Stimulated activated CD4-positive, alpha-beta T cell treated with anti-CD3 and anti-CD28 coated beads, TNF-alpha, amount 100 ng/mL, for 1 hour (primary cell): ENCODE measurements at places on chromosomes 1 and 21.
A peak's percentile ranks its signal among the peaks of the same experiment; 100 is the strongest.

GRCh38 chr1:10787286-10787685 is 9.2 kb downstream of the CASZ1 start:
- DNase-seq: no peak

GRCh38 chr1:2279210-2279639 is 51.1 kb downstream of the SKI start:
- no peak for DNase-seq

- no peak for DNase-seq
These were observed 104.4 kb downstream of the PTPN14 start for GRCh38 chr1:214446772-214447556.

DNA sequence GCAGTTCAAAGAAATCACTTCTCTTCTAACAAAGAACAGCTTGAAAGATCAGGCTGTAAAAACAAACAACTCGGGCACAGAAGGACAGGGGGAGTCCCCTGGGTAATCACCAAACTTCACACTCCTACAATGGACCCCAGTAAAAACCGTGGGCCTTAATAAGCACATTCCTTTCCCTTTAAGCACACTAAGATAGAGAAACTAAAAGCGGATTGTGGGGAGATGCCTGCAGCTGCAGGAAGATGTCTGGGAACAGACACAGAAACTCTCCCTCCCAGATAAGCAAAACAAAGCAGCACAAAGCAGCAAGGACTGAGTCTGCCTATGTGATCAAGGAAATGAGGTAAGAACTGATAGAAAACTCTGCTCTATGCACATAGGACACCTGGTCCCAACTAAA is 37.6 kb upstream of the CTBS start:
- DNase-seq: no peak

DNA sequence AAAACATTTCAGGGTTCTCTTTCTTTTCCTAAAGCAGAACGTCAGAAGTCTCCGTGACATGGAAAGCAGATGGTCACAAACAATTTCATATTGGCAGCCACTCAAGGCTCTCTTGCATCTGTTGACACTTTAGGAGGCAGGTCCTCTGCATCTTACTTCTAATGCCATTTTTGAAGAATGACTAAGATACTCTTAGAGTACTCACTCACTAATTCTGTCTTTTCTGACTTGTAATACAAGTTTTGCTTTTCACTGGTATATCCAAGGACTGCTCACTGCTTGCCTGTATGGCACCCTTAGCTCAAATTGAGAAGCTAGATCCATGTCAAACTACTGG is 68.3 kb downstream of the PRRX1 start:
- DNase-seq: no peak

DNA sequence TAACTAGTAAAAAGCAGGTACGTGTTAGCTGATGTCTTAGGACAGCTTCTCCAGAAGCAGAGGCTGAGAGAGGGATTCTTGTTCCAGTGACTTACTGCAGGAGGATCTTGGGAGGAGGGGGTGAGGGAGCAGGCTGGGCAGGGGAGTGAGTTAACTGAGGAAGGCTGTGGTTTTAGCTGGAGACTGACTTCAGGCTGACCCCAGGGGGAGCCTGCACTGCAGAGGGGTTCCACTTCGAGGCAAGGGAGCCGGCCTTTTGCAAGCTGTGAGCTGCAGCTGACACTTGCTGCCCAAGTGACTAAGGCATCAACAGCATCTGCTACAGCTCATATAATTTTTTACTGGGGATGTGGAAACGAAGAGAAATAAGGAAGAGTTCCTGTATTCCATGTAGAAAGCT is 50.4 kb upstream of the SOD1 start:
- DNase-seq: no peak

- peak; percentile 15 for DNase-seq
These were observed 590 bp downstream of the CNN3 start for GRCh38 chr1:94926126-94926914.

DNA sequence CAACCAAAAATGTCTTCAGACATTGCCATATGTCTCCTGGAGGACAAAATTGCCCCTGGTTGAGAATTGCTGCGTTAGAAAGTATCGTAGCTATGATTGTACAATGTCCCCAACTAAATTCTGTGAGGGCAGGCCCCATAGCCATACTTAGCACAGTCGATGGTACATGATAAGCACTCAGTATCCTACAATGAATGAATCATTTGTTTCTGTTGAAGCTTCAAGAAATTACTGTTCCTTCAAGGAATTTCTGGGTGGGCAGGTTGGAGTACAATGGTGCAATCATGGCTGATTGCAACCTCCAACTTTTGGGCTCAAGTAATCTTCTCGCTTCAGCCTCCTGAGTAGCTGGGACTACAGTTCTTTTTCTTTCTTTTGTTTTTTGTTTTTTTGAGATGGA is 4.7 kb downstream of the CAP1 start:
- no peak for DNase-seq

DNA sequence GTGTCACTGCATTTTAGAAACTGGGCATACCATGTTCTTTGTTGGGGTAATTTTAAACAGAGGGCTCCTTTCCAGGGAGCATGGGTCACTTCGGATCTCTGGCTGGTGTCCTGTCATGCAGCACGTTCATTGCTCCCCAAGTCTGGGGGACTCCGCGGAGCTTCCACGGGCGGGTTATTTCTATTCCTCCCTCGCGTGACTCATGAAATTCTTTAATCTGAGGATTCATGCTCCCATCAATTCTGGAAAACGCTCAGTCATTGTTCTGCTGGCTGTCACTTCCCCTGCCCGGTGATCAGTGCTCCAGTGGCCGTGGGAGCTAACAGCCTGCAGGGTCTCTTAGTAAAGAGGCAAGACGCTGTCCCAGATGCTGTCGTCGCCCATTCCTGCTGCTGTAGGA is 28.1 kb downstream of the CFAP74 start:
- no peak for DNase-seq

DNA sequence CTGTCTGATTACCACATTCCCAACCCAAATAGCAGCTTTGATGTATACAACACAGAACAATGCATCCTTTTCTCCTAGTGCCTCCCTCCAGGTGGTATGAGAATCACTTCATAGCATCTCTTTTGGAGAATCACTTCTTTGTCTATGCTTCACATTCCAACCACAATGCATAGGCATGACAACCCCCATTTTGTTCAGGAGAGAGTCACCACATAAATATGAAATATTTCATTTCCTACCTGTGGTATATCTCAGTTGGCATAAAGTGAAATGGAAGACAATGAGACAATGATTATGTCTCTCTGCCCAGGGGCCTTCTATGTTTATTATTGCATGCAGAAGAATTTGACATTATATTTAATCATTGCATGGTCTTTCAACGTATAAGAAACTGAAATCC is 112.2 kb downstream of the BRINP2 start:
- no peak for DNase-seq

DNA sequence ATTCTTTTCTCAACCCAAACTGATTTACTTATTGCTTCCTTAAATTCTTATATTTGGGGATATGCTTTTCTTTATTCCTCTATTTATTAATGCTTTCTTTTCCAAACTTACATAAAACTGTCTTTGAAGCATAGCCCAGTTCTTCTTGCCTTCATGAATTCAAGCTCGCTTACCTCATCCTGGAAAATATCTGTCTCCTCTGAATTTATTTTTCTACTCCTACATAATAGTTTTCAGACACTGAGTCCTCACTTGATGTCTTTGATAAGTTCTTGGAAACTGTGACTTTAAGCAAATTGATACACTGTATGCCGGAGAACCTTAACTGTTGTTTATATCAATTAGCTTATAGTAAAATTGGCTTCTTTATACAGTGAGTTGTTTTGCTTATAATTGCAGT is 93.8 kb downstream of the ZFYVE9 start:
- DNase-seq: no peak

- DNase-seq: no peak
These were observed 14.7 kb downstream of the YTHDF2 start for GRCh38 chr1:28751315-28752060.

DNA sequence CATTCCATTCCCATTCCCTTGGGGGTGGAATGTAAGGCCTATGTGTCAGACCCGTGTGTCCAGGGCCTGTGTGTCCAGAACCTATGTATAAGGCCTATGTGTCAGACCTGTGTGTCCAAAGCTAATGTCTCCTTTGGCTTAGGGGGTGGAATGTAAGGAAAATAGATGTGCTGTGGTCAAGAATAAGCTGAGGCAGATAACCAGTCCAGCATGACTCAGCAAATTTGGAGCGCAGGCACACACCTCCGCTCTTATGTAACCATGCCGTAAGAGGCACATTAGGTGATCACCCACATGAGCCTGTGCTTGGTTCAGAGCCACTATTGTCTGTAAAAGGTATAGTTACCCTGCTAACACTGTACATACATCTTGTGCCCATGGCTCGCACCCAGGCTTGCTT is 150.8 kb upstream of the SGIP1 start:
- DNase-seq: no peak

GRCh38 chr1:53628286-53628955 is 110.5 kb downstream of the GLIS1 start:
- no peak for DNase-seq

GRCh38 chr1:207959910-207960309 is 49.0 kb upstream of the CD34 start:
- no peak for DNase-seq

- DNase-seq: no peak
These were observed 80.3 kb downstream of the DISC1 start for GRCh38 chr1:231706934-231707333.

- DNase-seq: no peak
These were observed 36.2 kb upstream of the HFM1 start for GRCh38 chr1:91440847-91441246.

- DNase-seq: no peak
These were observed 78.9 kb downstream of the MT1HL1 start for GRCh38 chr1:236925386-236925785.

- DNase-seq: no peak
These were observed 9.6 kb upstream of the PLA2G4A start for GRCh38 chr1:186819126-186819525.

DNA sequence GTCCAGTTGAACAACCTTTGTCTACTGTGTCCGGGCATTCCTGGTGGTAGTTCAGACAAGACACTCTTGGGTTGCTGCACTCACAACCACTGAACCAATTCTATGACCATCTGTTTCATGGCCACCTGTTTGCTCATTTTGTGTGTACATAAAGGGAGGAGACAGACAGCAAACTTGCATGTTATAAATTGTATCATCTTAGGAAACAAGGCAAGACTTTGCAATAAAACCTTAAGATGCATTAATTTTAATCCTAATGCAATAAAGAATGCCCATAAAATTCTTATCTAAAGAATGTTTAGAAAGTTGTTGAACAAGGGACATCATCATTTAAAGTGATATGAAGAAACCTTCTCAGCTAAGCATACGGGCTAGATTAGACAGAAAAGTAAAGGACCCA is 34.8 kb downstream of the ADAM30 start:
- no peak for DNase-seq

GRCh38 chr1:198018529-198018928 is 101.4 kb downstream of the LHX9 start:
- DNase-seq: no peak

DNA sequence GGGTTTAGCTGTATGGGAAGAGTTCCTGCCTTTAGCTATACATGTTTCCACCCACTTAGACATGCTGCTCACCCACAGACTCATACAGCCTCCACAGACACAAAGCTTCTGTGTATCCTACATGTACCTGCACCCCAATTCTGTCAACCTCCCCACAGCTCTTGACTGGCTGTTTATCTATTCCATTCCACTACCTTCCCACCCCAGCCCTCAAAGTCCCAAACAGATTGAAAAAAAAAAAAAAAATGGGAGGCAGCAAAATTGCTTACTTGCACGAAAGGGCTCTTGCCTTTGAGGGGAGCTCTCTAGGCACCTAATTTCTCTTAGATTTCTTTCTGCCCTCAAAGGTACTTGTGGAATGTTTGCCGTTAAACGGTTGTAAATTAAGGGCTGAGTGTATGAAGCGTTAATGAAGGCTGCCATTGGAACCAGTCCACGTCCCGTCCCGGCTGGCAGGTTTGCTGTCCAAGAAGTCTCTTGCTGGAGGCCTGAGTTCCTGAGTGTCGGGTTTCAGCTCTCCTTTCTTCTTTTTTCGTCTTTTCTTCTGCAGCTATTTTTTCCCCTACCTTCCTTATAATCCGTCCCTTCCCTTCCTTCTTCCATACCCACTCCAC is 43.6 kb downstream of the PBX1 start:
- DNase-seq: no peak

DNA sequence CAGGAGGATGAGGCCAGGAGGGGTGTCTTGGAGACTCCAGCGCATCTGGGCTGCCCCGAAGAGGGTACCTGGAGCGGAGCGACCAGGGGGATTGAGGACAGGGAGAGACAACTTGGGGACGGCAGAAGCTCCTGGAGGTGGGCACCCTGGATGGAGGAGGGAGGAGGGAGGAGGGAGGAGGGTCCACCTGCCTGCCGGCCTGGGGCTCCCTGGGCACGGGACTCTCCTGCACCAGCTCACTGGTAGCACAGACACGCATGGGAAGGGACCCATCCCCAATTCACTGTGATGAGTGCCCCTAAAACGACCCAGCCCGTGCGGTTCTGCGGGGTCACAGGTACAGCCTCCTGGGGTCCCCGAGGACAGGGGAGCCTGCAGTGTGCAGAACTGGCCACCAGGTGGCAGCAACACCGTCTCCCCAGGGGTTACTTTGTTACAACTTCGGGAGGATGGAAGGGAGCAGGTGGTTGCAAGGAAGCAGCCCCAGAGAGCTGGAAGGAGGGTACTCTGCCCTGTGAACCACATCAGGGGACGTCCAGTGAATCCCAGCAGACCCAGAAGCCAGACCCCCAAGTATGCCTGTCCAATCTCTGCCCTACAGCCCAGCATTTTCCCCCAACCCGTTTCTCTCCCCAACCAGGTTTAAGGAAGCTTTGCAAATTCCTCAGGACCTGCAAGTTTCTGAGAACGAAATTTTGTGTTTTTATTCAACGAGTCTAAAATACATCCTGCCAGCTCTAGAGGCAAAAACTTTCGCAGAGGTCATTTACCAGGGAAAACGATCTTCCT is 482.4 kb downstream of the NPHP4 start:
- peak; percentile 51 for DNase-seq

GRCh38 chr1:25520446-25521061 is 22.9 kb upstream of the LDLRAP1 start:
- peak; percentile 42 for DNase-seq
